Activated T-helper 17 cell treated with anti-CD3 and anti-CD28 coated beads, Interleukin-2, amount 50 U/mL, for 72 hours (primary cell): ENCODE measurements at places on chromosomes 3 and 15. TPM values are rescaled to one million over a fixed set of nuclear protein-coding genes. Genes with fewer than 3 reads are reported as not detected.

- peak; percentile 100 for ATAC-seq
These were observed 9.6 kb downstream of the EMC3 start for GRCh38 chr3:9976721-9977709.

DNA sequence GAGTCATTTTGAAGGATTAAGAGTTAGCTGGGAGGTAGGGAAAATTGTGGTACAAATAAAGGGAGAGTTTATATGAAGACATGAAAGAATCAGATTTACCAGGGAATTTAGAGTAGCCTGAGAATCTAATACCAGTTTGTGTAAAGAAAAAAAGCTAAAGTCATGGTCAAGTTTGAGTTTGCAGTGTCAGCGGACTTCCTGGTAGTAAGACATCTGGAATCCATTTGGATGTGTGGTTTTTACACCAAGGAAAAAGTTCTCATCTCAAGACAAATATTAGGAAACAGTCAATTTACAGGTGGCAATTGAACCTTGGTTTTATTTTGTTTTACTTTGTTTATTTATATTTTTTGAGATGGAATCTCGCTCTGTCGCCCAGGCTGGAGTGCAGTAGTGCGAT, 1.5 kb upstream of the P2RY12 start:
- ATAC-seq = no peak

DNA sequence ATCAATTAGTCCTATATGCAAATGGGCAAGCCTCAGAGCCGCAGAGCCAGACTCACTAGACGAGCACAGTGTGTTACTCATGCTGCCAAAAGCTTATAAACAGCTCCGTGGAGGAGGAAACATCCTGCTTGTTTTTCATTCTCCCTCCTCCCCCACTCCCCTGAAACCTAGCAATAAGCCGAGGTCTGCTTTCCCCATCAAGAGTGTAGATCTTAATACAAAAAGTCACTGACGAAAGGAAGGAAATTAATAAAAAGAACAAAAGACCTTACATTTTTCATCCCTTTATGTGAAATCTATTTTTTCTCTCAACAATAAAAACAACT, 88.5 kb downstream of the XXYLT1 start:
- ATAC-seq = peak; percentile 72

RETNLB gene
- total RNA-seq = not detected

- no peak for ATAC-seq
These were observed 109.5 kb downstream of the THRB start for GRCh38 chr3:24385012-24385615.

DNA sequence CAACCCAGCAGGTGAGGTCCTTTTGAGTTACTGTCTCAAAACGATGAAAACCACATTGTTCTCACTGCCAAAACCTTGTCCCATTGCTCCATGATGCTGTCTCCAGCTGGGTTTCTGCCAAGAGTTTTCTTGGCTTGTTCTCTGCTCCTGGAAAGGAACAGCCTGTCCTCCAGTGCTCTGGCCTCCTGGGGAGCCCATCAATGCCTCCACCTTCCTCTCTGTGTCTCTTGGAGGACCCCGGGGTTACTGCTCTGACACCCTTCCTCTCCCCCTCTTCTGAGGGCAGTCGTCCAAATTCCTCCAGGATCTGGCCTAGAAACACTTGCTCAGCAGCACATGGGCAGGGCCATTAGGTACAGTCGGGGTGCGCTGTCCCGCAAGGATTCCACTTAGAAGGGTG, 63.9 kb upstream of the RGMA start:
- no peak for ATAC-seq

- peak; percentile 88 for ATAC-seq
These were observed 7.0 kb downstream of the ADIPOQ start for GRCh38 chr3:186849374-186849975.

DNA sequence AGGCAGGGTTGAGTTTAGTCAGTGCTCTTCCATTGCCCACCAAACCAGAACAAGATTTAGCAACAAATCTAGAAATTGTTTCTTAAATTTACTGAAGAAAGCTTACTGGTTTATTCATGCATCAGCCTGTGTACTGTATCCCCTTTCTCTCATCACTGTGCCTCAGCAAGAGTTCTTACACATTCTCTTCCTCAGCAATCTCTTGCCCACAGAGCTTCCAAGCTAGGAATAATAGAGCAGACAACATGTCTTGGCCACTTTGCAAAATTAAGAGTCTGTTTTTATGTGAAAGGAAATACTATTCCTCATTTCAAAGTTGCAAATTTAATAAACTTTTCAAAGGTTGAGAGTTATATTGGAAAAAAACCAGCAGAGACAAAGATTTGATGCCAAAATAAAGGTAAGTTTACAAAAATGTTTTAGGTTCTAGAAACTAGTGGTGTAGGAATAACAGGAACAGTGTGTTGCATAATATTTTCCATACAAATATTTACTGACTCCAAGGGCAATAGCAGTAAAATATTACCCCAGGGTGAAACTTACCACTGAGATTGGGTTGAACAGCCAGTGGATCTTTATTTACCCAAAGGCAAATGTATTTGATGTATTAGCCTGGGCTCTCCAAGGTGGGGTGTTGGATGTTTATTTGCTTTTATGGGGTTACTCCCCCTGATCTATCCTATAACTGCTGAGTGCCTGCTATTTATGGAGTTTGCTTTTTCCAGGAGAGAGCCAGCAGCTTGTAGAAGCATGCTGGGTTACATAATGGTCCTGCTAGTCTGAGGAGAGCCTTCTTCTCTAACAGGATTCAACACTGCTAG, 276.7 kb downstream of the ADAMTSL3 start:
- ATAC-seq = no peak

- ATAC-seq = no peak
These were observed 111.5 kb upstream of the PPP2R3A start for GRCh38 chr3:135853981-135854380.

GRCh38 chr3:100613721-100614390, 4.5 kb downstream of the ADGRG7 start:
- no peak for ATAC-seq

GRCh38 chr3:131705558-131706051, 202.8 kb upstream of the MRPL3 start:
- ATAC-seq = peak; percentile 37

DNA sequence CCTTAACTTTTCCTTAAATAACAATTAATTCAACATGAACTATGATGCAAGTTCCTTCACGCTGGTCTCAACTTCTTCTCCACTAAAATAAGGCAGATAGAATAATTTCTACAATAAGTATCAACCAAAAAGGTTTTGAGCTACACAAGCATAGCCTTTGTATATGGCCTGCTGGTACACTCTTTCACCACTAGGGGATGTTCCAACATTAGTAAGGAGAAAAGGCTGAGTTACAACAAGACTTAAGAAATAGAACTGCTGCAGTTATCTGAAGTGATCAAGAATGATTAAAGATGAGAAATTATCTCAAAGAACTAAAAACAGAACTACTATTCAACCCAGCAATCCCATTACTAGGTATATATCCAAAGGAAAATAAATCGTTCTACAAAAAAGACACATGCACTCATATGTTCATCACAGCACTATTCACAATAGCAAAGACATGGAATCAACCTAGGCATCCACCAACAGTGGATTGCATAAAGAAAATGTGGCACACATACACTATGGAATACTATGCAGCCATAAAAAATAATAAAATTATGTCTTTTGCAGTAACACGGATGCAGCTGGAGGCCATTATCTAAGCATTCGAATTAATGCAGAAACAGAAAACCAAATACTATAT, 14.4 kb downstream of the ATP13A3 start:
- ATAC-seq = peak; percentile 79

DNA sequence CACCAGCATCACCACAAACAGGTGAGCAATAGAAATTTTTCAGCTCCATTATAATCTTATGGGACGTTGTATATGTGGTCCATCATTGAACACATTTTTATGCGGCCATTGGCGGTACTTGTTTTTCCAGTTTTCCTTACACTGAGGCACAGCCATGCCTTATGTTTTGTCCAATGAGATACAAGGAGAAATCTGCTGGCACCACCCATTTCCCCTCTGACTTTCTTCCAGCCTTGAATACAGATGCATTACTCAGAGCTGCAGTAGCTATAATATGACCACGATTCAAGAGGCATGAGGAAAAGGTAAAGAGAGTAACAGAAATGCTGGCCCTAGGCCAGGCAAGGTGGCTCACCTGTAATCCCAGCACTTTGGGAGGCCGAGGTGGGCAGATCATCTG, 9.0 kb upstream of the PIK3R4 start:
- ATAC-seq = no peak

DNA sequence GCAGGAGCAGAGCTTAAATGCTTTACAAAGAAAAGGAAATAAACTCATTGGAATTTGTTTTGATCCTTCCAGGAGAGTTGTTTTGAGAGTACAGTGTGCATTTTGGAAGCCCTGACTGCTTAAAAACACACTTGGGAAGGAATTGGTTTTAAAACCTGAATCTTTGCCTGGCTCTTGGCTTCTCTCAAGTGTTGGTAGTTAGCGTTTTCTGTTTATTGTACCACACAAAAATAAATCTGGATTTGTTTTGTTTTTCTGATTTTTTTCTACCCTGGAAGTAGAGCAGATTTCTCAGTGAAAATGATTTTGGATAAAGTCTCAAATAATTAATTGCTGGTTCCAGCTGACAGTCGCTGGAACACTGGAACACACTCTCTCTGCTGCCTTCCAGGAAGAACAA, 90.6 kb downstream of the CHST2 start:
- ATAC-seq = no peak

DNA sequence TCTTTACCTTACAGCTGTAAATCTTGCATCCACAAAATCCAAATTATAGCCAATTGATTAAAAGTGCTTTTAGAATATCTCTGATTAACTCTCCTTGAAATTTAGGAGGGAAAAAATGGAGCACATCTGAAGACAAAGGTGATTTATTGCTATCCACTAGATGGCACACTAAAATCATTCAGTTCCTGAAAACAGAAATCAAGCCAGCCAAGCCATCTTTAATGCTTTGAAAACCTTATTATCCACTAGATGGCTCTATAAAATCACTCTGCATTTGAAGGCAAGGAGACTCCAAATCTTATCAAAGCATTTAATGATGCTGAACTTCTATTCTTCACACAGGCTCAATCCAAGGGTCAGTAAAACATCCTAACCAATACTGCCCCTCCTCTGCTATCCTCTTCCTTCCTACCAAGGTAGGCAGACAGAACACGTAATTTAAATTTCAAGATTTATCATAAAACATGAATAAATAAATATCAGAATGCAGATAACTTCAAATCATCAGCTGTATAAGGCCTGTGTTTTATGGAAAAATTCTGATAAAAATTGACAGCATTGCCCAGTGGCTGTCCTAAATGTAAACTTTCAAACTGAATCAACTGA, 48.4 kb downstream of the GOLIM4 start:
- peak; percentile 62 for ATAC-seq

GRCh38 chr3:135992072-135992471, 26.5 kb downstream of the PPP2R3A start:
- ATAC-seq = peak; percentile 46

NPRL2 gene
- total RNA-seq = 96.5 TPM

GOLGA8M gene
- not detected for total RNA-seq

GRCh38 chr3:111284503-111285183, 213.0 kb downstream of the NECTIN3 start:
- ATAC-seq = no peak

EHHADH gene
- 1.9 TPM for total RNA-seq

DNA sequence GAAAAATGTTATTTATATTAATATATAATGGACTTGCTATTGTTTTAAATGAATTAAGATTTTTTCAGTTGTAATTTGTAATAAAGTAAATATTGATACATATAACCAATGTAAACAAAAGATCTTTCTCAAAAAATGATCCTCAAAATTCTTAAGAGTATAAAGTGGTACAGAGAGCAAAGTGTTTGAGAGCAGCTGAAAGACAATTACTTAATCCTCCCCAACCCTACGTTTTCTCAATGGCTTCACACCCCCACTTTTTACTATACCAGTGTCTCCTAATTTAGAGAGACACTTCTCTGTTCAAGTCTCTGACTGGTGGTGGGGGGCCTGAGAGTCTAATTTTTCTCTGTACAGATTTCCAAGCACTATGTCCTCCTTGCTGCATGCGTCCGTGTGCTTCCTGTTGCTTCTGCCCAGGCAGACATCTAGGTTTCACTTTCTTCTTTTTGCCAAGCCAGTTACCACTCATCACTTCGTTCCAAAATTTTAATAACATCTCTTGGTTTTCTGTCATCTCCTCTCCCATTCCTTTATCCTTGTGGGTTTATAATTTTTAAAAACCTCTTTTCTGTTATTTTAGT, 276.3 kb upstream of the DNAJC19 start:
- ATAC-seq = no peak

GRCh38 chr15:80072285-80072994, 13.0 kb downstream of the ZFAND6 start:
- ATAC-seq = peak; percentile 92

GRCh38 chr3:88444251-88444650, 294.5 kb downstream of the C3orf38 start:
- no peak for ATAC-seq

GRCh38 chr3:172522871-172523818, at the start of gene TNFSF10:
TNFSF10 (minus strand) TSS chr3:172523430; CDS start chr3:172523384, 46 bp downstream.
- peak; percentile 83 for ATAC-seq

SLC25A38 gene
- 38.2 TPM for total RNA-seq

DNA sequence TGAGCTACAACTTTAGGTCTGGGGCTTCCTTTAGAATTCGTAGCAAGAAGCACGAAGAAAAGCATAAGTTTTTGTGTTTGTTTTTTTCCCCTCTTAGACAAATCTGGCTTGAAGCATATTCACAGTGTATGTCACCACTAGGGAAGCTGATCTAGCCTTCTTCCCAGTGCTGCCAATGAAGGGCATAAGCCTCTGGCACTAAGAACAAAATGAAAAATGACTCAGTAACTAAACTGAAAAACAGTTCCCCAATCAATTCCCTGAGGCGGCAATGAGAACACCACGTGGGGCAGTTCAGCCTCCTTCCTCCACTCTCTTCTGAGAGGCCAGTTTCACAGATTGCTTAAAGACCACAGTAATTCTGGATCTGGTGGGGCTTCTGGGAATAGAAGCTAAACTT, 338.1 kb downstream of the GAP43 start:
- no peak for ATAC-seq

ANKRD63 gene
- total RNA-seq = not detected

DNAH1 gene
- total RNA-seq = 26.5 TPM

MYLK gene
- total RNA-seq = not detected

DNA sequence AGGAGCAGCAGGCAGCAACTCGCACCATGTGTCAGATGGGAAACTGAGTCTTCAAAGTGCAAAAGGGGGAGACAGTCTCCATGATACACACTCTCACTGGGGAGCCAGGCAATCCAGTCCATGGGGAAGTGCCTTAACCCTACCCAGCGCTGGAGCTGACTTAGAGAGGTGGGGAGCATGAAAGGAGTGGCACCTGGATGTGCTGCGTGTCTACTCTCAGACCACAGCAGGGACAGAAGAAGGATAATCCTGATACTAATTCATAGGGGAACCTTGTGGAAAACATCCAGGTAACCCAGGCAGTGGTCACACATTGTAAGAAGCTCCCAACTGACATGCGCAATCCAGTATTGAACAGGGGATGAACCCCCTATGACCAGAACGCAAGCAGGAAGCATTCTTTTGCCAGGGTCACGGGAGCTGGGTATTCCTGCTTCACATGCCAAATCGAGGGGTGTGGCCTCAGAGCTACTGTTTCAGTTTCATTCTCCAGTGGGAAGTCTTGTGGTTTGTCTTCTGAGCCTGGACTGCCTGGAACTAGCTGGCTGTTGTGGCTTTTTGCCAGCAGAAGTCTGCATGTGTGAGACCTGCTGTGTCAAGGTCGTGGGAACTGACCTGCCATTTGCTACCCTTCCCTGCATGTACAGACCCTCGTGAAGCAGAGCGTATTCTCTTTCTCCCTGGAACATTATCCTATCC, 367.6 kb upstream of the NDN start:
- no peak for ATAC-seq

GRCh38 chr3:40104441-40104840, 205.1 kb upstream of the EIF1B start:
- no peak for ATAC-seq

GRCh38 chr3:188400494-188401243, 246.7 kb downstream of the LPP start:
- ATAC-seq = peak; percentile 74

RLBP1 gene
- total RNA-seq = not detected
